AG10803 (cell line): ENCODE measurements at places on chromosomes 6 and 20.

GRCh38 chr6:121816361-121816760 lies 380.9 kb downstream of the GJA1 start:
- peak; percentile 60 for DNase-seq

- DNase-seq = no peak
Observed at GRCh38 chr6:170439366-170440361, 113.4 kb downstream of the PSMB1 start.

DNA sequence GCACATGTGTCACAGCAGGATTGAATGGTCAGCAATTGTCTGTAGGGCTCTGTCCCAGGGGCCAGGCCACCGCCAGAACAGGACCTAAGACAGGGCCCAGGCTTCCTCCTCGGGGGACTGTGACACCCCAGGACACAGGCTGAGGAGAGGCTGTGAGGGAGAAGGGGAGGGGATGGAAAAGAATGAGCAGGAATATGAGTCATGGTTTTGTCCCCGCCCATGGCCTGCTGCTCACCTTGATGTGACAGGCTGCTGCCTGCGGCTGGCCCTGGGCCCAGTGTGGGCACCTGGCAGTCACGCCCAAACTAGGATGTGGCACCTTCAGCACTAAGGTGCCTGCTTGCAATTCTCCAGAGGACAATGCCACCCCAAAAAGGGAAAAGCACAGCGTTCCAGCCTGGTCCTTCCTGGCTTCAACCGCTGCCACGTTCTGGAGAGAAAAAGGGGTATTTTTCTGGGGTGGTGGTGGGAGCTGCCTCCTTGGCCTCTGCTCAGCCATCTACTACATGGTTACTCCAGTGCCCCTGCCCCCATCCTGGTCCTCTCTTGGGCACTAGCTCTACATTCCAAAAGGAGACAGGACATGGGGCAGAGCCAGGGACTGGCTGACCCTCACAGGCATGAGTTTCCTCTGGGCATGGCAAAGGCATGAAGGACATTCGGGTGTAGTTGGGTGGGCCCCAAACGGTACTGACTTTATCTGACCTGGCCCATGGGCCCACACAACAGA lies 93.4 kb downstream of the SLC22A23 start:
- no peak for DNase-seq

DNA sequence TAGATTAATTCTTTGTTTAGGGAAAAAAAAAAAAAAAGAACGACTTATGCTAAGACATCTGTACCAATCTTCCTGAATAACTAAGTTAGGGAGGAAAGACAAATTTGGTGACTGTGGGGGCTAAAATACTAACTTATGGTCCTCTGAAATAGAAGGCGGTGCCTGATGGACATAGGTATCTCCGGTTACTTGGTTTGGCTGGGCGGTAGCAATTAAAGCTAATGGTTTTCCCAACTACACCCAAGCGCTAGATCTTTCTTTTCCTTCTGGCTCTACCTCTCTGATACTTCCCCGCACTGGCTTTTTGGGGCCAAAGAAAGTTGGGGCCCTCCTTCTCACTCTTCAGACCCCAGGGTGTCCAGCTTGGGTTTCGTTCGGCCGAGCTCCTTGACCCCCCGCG lies 1.0 kb upstream of the RBM24 start:
- DNase-seq = no peak

- DNase-seq = no peak
Observed at GRCh38 chr6:106146852-106147351, 60.8 kb downstream of the PRDM1 start.
